ENCODE measurements at places on chromosomes 11 and 22.

DNA sequence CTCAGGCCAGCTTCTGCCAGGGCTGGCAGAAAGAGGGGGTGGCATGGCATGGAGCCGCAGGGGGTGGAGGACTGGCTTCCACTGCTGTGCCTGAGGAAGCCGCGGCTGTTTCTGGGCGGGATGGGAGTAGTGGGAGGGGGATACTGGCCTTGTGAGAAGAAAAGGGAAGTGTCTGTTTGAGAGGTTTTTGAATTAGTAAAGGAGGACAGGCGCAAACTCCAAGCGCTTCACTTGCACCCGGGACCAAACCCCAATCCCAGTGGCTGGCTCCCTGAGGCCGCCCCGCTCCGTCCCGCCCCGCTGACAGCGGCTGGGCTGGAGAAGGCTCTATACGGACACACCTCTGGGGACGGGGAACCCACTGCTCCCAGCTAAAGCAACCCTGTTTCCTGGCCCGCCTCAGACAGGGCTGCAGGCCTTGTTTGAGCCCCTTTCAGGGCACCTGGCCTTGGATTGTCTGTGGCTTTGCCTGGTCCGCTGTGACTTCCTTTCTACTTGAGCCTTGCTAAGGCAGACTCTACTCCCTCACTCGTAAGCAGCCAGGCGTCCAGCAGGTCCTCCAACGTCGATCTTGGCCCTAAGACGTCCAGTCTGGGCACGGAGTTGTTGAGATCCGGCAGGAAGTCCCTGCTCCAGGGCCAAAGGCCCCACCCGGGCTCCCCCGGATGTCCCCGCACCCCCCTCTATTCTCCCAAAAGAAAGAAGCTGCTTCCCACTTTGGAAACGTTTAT is 2.2 kb downstream of the APOA1 start:
- no peak for DNase-seq

DNA sequence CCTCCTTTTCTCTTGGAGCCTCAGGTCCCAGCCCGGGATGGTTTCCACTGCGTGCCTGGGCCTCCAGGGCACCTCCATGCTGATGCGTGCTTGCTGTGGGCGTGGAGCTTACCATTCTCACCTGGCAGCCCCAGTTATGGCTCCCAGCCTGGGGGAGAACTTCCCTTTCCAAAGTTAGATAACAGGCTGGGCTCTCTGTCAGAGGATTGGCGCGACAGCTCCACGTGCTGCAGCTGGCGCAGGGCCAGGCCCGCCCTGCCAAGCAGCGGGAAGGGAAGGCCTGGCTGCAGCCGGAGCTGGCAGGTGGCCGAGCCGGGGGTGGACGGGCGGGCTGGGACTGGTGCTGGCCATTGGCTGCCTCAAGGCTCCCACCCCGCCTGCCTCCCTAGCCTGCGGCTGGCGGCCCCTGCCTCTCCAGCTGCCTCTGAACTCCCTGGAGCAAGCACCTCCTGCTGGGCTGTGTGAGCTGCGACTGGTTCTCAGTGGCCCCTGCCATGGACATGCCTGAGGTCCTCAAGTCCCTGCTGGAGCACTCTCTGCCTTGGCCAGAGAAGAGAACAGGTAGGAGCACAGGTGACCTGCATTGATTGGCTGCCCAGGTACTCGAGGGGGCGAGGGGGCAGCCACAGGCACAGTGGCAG is 14.6 kb upstream of the TEF start:
- peak; percentile 93 for DNase-seq

- DNase-seq = no peak
These were observed 233.0 kb upstream of the POU2AF2 start for GRCh38 chr11:111012491-111012890.

GRCh38 chr11:72162891-72163492 is 27.5 kb downstream of the FOLR3 start:
- no peak for DNase-seq

DNA sequence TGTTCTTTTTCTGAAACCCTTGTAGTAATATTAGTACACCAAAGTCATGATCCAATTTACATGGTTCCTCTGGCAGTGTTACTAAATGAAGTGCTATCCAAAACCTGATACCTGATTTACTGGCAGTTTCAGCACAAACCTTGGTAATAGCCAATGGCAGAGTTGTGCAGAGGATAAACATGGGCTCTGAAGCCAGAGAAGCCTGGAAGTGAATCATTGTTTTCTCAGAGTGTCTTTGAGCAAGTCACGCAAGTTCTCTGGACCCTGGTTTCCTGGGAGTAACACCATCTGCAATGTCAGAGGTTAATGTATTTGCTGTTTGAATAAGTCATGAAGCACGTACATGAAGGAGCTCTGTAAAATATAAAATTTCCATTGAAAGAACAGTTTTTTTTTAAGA is 222.3 kb upstream of the NARS2 start:
- DNase-seq = peak; percentile 71

DNA sequence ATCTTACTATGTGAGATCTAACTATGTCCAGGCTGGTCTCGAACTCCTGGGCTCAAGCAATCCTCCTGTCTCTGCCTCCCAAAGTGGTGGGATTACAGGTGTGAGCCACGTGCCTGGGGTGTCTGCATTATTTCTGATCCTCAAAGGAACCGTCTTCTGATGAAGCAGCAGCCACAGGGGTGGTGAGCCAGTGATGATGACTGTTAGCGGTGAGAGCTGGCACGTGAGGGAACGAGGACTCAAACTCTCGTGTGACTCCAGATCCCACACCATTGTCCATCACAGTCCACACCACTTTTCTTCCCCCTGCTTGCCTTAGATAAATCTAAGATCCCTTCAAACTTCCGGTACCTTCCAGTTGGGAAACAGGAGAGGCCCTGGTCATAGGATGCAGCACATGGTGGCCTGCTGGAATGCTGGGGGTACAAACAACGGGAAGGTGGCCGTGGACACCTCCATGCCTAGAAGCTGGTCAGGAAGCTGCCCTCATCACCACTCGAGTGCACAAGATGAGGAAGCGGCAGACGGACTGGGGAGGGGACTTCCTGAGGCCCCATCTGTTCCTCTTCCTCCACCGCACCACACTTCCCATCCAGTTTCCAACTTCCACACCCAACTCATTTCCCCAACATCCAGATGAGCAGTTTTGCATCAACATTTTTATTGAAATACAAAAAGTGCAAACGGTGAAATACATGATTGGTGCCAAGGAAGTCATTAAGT is 23.8 kb downstream of the ARHGAP1 start:
- no peak for DNase-seq

GRCh38 chr11:119091178-119091577 is 6.5 kb downstream of the HMBS start:
- DNase-seq = no peak

DNA sequence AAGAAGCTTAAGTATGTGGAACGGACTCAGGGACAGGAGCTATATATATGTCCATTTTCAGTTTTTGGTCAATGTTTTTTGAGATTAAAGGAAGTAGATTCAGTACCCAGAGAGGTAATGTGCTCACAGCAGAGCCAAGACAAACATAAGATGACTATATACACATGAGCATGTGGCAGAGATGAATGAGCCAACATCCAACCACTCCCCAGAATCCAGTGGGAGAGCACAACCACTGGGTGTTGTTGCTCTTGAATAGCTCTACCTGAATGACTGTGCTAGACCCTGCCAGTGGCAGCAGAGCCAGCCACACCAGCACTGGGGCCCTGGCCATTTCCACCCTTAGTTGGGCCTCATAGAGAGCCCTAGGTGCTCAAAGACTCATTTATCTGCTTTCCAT is 10.7 kb upstream of the SYTL2 start:
- no peak for DNase-seq

GRCh38 chr11:65132988-65133700 is 1.2 kb downstream of the SYVN1 start:
- DNase-seq = no peak

GRCh38 chr11:92482492-92483060 is 258.0 kb downstream of the FAT3 start:
- DNase-seq = no peak

GRCh38 chr22:48365386-48365785 is 1462.3 kb downstream of the BRD1 start:
- no peak for DNase-seq

DNA sequence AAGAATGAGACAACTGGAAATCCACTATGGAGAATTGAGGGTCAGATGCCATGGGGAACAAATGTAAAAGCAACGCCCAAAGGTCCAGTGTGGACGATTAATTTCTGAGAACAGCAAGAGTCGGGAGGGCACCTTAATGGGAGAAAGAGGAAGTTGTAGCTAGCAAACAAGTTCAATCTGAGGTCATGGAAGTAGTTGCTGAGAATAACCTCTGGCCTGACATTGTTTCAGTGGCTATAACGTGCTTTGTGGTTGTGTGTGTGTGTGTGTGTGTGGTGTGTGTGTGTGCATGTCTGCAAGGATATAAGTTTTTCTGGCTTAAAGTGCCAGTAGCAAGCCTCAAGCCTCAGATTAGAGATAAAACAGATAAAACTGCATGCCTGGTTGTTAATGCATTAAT is 1630.1 kb upstream of the TENM4 start:
- DNase-seq = no peak

Measured in H4 (cell line).